ENCODE measurements at places on chromosomes 4 and X.
A peak's percentile ranks its signal among the peaks of the same experiment; 100 is the strongest.

- no peak for DNase-seq
Observed at GRCh38 chrX:76555816-76556215, 128.3 kb downstream of the MAGEE1 start.

DNA sequence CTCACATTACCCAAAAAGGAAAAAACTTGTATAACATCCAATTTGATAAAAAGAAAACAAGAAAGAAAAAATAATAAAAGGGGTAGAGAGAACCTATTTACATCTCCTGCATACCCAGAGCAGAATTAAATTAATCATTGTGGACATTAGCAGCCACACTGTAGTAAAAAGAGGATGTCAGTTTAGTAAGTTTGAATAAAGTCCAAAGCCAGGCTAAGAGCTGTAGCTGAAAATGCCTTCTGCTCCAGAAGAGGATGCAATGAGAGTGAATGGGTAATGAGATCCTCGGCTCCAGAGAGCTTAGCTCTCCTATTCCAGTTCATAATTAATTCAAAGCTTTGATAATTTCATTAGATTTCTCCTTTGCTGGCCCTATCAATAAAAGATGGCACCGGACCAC lies 78.2 kb downstream of the SLC10A7 start:
- no peak for DNase-seq

GRCh38 chr4:57043347-57044251 lies 64.9 kb downstream of the POLR2B start:
- DNase-seq, result peak; percentile 88

- DNase-seq, result peak; percentile 94
Observed at GRCh38 chr4:170391066-170391740, 301.4 kb upstream of the AADAT start.

- no peak for DNase-seq
Observed at GRCh38 chr4:70405765-70406164, 8.0 kb downstream of the OPRPN start.

DNA sequence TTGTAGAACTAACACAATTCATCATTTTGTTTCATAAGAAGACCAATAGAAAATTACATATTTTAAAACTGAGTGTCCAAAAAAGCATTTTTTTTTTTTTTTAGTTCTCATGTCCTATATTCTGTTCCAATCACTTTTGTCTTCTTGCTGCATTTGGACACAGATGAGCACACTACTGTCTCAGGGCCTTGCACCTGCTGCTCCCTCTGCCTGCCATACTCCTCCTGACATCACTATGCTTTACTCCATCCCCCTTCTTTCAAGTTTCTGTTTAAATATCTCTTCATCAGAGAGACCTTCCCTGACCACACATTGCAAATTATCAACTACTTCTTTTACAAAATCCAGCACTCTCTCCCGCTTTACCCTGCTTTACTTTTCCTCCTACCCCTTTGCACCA lies 230.7 kb upstream of the GK2 start:
- no peak for DNase-seq

DNA sequence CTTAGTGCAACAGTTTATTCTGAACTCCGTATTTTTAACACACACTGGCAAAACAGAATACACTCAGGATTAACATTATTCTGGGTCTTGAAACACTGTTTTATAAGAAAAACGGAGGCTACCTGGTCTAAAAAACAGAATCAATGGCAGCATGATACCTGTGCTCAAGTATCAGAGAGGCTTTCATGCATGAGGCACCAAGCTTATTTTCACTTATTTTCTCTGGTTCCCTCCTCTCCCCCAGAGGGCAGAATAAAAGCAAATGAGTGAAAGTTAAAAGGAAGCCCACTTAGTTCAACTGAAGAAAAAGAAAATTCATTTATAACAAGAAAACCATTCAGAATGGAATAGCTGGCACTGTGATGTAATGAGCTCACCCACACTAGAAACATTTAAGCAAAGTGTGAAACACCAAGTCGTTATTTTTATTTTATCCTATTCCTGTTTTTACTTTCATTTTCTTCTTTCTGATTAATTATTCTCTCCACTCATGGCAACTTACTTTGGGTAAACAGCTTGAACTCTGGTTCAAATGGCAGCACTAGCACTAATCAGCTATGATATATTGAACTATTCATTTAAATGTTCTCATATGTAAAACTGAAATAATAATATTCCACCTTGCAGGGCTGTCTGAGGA lies 211.8 kb downstream of the PPP3CA start:
- DNase-seq, result no peak

GRCh38 chr4:26074712-26075430 lies 160.9 kb downstream of the SMIM20 start:
- DNase-seq, result no peak

DNA sequence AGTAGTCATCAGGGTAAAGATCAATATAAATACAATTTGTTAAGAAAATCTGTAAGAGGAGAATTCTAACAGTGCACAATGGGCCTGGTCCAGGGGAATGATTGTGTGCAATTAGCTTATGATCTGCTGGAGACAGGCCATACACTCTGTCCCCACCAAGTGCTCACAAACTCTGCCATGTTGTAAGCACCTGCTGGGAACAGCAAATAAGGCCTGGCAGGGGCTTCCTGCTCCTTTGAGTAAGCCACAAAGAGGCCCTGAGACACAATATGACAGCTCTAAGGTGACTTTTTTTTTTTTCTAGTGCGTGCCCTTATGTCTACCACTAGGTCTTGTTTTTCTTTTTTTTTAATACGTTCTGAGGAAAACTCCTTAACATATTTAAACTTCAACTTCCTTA lies 866.3 kb upstream of the PCDH7 start:
- no peak for DNase-seq

Measured in fibroblast of skin of right quadriceps (primary cell).